Calu3 (cell line): ENCODE measurements at places on chromosomes 1 and 21. TPM values are rescaled to one million over a fixed set of nuclear protein-coding genes. Genes with fewer than 3 reads are reported as not detected.

CYP4Z1 gene
- total RNA-seq = not detected in 2 replicates

OR2M7 gene
- total RNA-seq = not detected in 2 replicates

TBX19 gene
- 3.3 and 3.5 TPM in 2 replicates for total RNA-seq

BMP8B gene
- total RNA-seq = 6.2 and 6.8 TPM in 2 replicates

ATAD3C gene
- 0.29 and 0.45 TPM in 2 replicates for total RNA-seq

GOLT1A gene
- 3.5 and 5.6 TPM in 2 replicates for total RNA-seq

- H3K4me3 ChIP-seq = no peak overlapping the region
- no peaks in the 10 kb centered on the region for H3K4me1 ChIP-seq
- H3K36me3 ChIP-seq = no peaks in the 10 kb centered on the region
- DNase-seq = no peak
- H3K27ac ChIP-seq = no peak overlapping the region
- peaks cover 32% of the 10 kb centered on the region for H3K27me3 ChIP-seq
These were observed 176.5 kb downstream of the HIVEP3 start for GRCh38 chr1:41742219-41742618.

- peaks cover 58% of the 10 kb centered on the region for H3K4me1 ChIP-seq
- no peaks in the 10 kb centered on the region for H3K27me3 ChIP-seq
- no peak overlapping the region for H3K4me3 ChIP-seq
These were observed 8.9 kb upstream of the CTSE start for GRCh38 chr1:206032380-206033140.

GRCh38 chr21:37550157-37550556 is 183.6 kb downstream of the DYRK1A start:
- H3K27ac ChIP-seq = no peak overlapping the region
- no peak overlapping the region for H3K4me3 ChIP-seq
- peaks cover 24% of the 10 kb centered on the region for H3K4me1 ChIP-seq

GRCh38 chr1:153888533-153888932 is 34.2 kb downstream of the GATAD2B start:
- H3K36me3 ChIP-seq = no peaks in the 10 kb centered on the region
- DNase-seq = no peak
- H3K27me3 ChIP-seq = no peaks in the 10 kb centered on the region
- no peaks in the 10 kb centered on the region for H3K4me1 ChIP-seq
- no peak overlapping the region for H3K27ac ChIP-seq
- no peak overlapping the region for H3K4me3 ChIP-seq

DNA sequence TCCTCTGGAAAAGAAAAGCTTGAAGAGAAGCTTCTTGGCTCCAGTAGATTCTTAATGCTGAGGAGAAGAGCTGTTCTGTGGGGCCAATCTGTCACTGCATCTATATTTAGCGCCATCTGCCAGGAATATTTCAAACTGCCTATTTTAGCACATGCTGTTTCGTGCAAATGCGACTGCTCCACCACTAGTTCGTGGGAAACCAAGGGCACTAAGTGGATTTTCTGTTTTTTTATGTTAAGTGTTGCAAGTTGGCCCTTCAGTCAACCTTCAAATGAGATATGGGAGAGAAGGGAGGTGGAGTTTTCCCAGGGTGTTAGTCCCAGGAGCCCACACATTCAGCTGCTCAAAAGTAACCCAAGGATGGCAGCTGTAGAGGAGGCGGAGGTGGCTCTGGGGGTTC is 91.9 kb downstream of the TSEN15 start:
- H3K4me3 ChIP-seq = no peak overlapping the region
- H3K4me1 ChIP-seq = peaks cover 19% of the 10 kb centered on the region
- peaks cover 10% of the 10 kb centered on the region for H3K27me3 ChIP-seq
- no peak for DNase-seq
- no peak overlapping the region for H3K27ac ChIP-seq

DNA sequence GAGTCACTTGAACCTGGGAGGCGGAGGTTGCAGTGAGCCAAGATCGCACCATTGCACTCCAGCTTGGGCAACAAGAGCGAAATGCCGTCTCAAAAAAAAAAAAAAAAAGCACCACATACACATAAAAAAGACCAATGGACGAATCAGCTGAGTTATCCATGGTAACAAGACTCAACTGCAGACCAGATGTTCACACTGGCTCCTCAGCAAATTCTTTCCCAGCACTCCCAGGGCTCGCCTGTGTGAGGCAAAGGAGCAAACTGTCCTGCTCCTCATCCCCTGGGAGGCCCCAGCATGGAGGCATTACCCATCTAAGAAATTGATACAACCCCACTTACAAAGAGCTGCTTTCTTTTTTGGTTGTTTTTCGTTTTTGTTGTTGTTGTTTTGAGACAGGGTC is 3.1 kb downstream of the TMEM234 start:
- no peak overlapping the region for H3K4me3 ChIP-seq
- H3K4me1 ChIP-seq = peaks cover 22% of the 10 kb centered on the region
- H3K27ac ChIP-seq = no peak overlapping the region
- DNase-seq = no peak

GRCh38 chr1:42720868-42721267 is 19.2 kb downstream of the CLDN19 start:
- no peak overlapping the region for H3K4me3 ChIP-seq
- DNase-seq = no peak
- H3K27me3 ChIP-seq = no peaks in the 10 kb centered on the region
- peaks cover 28% of the 10 kb centered on the region for H3K36me3 ChIP-seq
- peak overlapping the region; percentile 29 for H3K27ac ChIP-seq

- DNase-seq = no peak
- no peaks in the 10 kb centered on the region for H3K4me1 ChIP-seq
- no peaks in the 10 kb centered on the region for H3K36me3 ChIP-seq
- H3K27me3 ChIP-seq = no peaks in the 10 kb centered on the region
- no peak overlapping the region for H3K4me3 ChIP-seq
These were observed 23.1 kb downstream of the SLC35A3 start for GRCh38 chr1:99992760-99993467.

DNA sequence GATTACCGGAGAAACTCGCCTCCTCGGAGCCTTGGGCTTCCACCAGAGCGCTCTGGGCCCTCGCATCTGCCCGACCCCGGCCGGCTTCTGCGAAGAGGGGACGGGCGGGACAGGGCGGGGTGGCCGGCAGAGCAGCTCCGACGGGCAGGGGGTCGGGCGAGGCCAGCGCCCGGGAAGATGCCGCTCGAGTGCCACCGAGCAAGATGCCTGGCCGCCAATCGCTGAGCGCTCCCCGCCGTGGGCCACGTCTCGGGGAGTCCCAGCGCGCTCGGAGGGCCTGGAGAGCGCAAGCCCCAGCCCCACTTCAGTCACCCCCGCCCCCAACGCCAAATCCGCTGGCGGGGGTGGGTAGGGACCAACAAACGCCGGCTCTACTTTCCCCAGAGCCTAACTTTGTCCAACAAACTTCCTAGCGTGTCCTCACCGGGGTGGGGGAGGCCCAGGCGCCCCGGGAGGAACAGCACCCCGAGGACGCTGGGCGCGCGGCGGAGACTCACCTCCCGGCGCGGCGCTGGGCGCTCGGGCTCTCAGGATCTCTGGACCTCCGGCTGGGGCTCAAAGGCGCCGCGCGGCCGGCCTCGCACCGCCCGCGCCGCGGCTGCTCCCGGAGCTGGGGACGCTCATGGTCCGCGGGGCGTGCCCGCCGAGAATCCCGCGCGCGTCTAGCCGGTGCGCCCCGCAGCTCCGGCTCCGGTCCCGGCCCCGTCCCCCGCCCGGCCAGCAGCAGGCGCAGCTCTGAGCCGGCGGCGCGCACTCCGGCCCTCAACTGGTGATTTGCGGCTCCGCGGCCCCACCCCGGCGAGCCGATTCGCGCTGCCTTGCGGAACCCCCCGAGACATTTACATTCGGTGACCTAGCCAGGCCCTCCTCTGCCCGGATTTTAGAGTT is at the start of gene BCAR3:
TSS of gene BCAR3 (minus strand) at position 737 of the 888 bp plus-strand sequence. CDS start 6,907 bp downstream, outside the sequence.
- H3K27me3 ChIP-seq = no peaks in the 10 kb centered on the region
- DNase-seq = peak; percentile 82
- peak within 1 kb of the TSS; percentile 81 for H3K27ac ChIP-seq
- H3K36me3 ChIP-seq = peaks cover 26% of the 10 kb centered on the region
- H3K4me3 ChIP-seq = peak within 1 kb of the TSS; percentile 92

DNA sequence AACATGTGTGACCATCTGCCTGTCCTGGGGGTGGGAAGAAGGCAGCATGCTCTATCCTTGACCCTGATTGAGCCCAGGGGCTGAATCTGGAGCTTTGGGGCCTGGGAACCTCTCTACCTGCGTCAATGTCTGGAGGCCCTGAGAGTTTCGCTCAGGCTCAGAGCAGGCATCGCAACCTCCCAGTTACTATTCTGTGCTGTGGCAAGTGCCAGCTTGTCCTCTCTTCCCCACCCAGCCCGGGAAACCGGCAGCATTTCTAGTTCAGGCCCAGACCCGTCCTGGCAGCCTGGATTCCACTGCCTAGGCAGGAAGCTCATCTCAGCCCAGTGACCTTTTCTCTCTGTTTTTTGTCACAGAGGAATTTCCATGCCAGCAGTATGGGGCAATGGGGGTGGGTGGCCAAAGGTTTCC is 10.0 kb upstream of the IRF6 start:
- no peak overlapping the region for H3K4me3 ChIP-seq
- no peak for DNase-seq
- no peak overlapping the region for H3K27ac ChIP-seq

- no peak for DNase-seq
- H3K4me3 ChIP-seq = no peak overlapping the region
- no peaks in the 10 kb centered on the region for H3K36me3 ChIP-seq
- no peak overlapping the region for H3K27ac ChIP-seq
- peaks cover 50% of the 10 kb centered on the region for H3K27me3 ChIP-seq
These were observed 67.1 kb upstream of the LRRC8D start for GRCh38 chr1:89753761-89754160.

DNA sequence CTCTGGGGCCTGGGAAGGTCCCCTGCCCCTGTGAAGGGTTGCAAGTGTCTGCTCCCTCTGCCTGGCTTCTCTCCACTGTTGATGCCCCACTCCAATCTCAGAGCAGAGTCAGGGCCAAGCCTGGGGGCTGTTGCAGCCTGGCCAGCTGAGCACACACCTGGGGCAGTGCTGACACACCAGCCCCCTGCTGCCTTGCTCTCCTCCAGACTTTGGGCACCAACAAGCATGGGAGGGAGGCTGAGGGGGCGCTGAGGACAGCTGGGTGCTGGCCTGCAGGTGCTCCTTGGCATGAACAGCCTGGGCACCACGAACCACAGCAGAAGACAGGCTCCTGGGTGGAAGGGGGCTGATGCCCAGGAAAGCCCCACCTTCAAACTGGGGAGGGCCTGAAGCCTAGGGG is 9.6 kb upstream of the MTR start:
- no peak overlapping the region for H3K27ac ChIP-seq
- H3K4me1 ChIP-seq = no peaks in the 10 kb centered on the region
- no peak for DNase-seq
- no peaks in the 10 kb centered on the region for H3K36me3 ChIP-seq
- no peaks in the 10 kb centered on the region for H3K27me3 ChIP-seq

GRCh38 chr1:150477733-150478132 is 9.5 kb upstream of the TARS2 start:
- H3K4me1 ChIP-seq = peaks cover 27% of the 10 kb centered on the region
- peak overlapping the region; percentile 62 for H3K27ac ChIP-seq
- H3K27me3 ChIP-seq = no peaks in the 10 kb centered on the region

- DNase-seq = no peak
- no peaks in the 10 kb centered on the region for H3K36me3 ChIP-seq
These were observed 125.6 kb downstream of the BARHL2 start for GRCh38 chr1:90591355-90591969.

DNA sequence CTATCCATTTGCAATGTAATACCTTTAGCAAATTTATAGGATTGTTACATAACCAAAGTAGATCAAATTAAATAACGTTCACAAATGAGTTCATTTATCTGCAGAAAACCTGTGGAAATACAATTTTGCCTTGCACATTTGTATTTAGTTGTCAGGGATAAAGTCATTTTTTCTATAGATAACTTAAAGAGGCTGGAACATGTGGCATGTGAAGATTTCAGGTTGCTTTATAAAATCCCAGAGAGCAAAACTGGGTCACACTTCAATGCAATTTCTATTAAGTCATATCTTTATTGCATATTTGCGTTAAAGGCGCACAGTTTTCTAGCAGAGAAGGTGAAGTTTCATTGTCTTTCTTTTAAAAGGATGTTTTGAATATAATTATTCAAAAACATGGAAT is 342.4 kb downstream of the USP25 start:
- no peaks in the 10 kb centered on the region for H3K36me3 ChIP-seq
- no peaks in the 10 kb centered on the region for H3K4me1 ChIP-seq
- no peaks in the 10 kb centered on the region for H3K27me3 ChIP-seq
- H3K4me3 ChIP-seq = no peak overlapping the region
- H3K27ac ChIP-seq = no peak overlapping the region

- H3K36me3 ChIP-seq = no peaks in the 10 kb centered on the region
- no peak for DNase-seq
- no peak overlapping the region for H3K4me3 ChIP-seq
- no peak overlapping the region for H3K27ac ChIP-seq
- no peaks in the 10 kb centered on the region for H3K4me1 ChIP-seq
These were observed 2013.7 kb downstream of the MRPL39 start for GRCh38 chr21:23593582-23593981.

DNA sequence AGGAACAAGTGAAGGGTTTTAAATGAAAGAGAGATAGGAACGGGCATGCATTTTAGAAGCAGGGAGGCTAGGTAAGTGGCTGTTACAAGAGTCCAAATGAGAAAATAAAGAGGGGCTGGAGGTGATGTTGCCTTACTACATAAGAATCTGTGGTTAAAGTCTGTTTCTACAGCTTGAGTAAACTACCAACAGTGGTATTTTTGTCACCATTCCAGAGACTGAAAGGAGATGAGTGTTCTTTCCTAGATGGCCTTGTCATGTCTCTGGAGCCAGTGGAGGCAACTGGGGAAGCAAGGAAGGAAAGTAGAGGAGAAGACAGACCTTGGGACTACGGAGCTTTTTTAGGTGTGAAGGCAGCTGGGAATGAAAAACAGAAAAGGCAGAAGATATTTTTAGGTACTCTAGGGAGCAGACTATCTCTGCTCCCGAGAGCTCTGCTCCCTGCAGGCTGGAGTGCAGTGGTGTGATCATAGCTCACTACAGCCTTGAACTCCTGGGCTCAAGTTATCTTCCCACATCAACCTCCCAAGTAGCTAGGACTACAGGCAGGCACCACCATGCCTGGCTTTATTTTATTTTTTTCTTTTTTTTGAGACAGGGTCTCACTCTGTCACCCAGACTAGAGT is 12.2 kb downstream of the HDAC1 start:
- peaks cover 45% of the 10 kb centered on the region for H3K36me3 ChIP-seq
- H3K27ac ChIP-seq = no peak overlapping the region
- H3K4me3 ChIP-seq = no peak overlapping the region

GRCh38 chr1:84365225-84366221 is 32.8 kb upstream of the DNASE2B start:
- peaks cover 12% of the 10 kb centered on the region for H3K36me3 ChIP-seq
- H3K4me3 ChIP-seq = no peak overlapping the region
- no peaks in the 10 kb centered on the region for H3K27me3 ChIP-seq
- peaks cover 31% of the 10 kb centered on the region for H3K4me1 ChIP-seq
